Spinal cord (tissue), 10 donors: ENCODE measurements at places on chromosomes 13 and 19. TPM values are rescaled to one million over a fixed set of nuclear protein-coding genes. Genes with fewer than 3 reads are reported as not detected.

Gene EML2
- polyA plus RNA-seq = 135 TPM

Gene SWSAP1
- polyA plus RNA-seq = 2.3 TPM

Gene BEST2
- not detected for polyA plus RNA-seq

Gene ZNF534
- 1.7 TPM for polyA plus RNA-seq

Gene LYL1
- polyA plus RNA-seq = 7.7 TPM

Gene KBTBD7
- 21.9 TPM for polyA plus RNA-seq

Gene KCNJ14
- polyA plus RNA-seq = 2.1 TPM

Gene PDE4C
- polyA plus RNA-seq = 1.7 TPM

Gene LIG4
- polyA plus RNA-seq = 17.4 TPM

Gene ZNF773
- 14.6 TPM for polyA plus RNA-seq

Gene LCP1
- 20.4 TPM for polyA plus RNA-seq

Gene LRRC8E
- 0.77 TPM for polyA plus RNA-seq

Gene ATP4B
- 1.3 TPM for polyA plus RNA-seq

Gene CBY2
- polyA plus RNA-seq = not detected

Gene MCF2L
- 125 TPM for polyA plus RNA-seq

Gene GPR4
- polyA plus RNA-seq = 3.1 TPM

Gene GNA15
- 2.1 TPM for polyA plus RNA-seq

Gene CAPS
- polyA plus RNA-seq = 54.2 TPM

Gene KLF5
- 3.8 TPM for polyA plus RNA-seq

Gene TTC9B
- 139 TPM for polyA plus RNA-seq

Gene TINCR
- polyA plus RNA-seq = 4.2 TPM

Gene SIGLEC8
- 4.7 TPM for polyA plus RNA-seq

Gene GPC5
- polyA plus RNA-seq = 30.2 TPM

Gene FCER2
- not detected for polyA plus RNA-seq

Gene ZNF586
- polyA plus RNA-seq = 19.4 TPM

Gene ZNF415
- 32.6 TPM for polyA plus RNA-seq

Gene KIR3DL1
- polyA plus RNA-seq = not detected

Gene ZNF837
- 3.2 TPM for polyA plus RNA-seq

Gene KIR2DL4
- polyA plus RNA-seq = not detected

Gene CEACAM7
- polyA plus RNA-seq = not detected

Gene ENOX1
- 20.5 TPM for polyA plus RNA-seq

Gene S1PR5
- polyA plus RNA-seq = 1.1 TPM

Gene NCCRP1
- polyA plus RNA-seq = 0.29 TPM
